Amygdala (tissue), 56 donors: ENCODE measurements at places on chromosomes 5 and 9.
A peak's percentile ranks its signal among the peaks of the same experiment; 100 is the strongest.

DNA sequence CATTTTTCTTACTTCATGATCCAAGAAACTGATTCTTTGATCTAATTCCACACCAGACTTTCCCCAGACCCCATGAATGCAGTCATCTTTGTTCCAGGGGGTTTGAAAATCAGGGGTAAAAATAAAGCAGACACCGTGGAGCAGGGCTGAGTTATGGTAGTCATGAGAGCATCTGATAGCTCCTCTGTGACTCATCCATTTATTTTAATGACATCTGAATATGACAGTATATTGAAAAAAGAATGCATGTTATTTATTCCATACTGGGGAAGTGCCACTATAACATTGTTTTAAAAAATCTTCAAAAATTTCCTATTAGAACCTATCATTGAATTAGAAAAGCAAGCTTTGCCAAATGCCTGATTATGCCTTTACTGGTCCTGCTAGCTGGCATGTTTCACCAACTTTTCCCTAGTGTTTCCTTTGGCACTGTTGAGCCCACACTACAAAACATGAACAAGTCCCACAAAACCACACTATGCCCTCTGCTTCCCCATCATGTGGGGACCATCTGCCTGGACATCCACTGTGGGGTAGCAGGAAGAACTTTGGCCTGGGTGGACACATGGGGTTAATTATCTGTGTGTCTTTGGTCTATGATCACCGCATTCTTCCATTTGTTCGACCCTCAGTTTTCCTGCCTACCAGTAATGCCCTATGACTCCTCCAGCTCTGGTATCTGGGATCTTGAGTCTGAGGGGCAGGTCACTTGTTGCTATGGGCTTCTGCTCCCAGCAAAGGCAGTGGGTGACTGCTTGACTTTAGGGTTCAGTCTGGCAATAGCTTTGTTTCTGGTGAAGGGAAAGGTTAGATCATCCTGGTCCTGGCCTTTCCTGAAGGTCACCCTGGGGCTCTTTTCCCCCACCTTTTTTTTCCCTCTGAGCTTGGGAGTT lies 82.7 kb upstream of the PANK3 start:
- no peak for DNase-seq

DNA sequence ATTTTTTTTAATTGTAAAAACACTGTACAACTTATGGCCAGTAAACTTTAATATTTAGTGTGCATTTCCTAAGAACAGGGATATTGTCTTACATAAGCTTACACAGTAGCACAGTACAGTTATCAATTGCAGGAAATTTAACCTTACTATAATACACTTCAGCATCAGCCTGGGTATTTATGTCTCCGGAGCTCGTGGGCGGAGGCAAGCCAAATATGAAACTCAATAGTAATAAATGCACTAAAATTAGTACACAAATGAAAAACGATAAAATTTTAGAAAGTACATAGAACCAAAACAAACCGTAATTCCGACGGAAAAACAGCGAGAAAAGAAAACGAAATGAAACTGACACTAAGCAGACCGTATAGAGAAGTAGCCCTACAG lies 91.2 kb downstream of the ANXA2R start:
- no peak for DNase-seq

DNA sequence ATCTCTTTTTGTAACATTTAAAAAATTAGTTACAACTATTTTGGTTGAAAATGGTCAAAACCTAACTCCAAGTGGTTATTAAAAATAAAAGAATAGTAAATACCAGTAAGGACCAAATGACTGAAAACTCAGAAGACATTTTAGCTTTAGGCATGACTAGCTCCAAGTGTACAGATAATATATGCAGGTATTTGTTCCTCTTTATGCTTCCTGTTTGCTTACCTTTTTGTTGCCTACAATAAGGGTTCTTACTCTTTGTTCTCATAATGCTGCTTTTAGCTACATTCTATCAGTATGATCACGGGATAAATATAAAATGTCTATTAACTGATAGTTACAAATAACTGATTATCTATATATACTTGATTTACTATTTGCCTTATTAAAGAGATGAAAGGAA lies 259.6 kb downstream of the CDH12 start:
- DNase-seq = no peak

- no peak for DNase-seq
These were observed 47.7 kb upstream of the GLRX start for GRCh38 chr5:95870105-95870672.

DNA sequence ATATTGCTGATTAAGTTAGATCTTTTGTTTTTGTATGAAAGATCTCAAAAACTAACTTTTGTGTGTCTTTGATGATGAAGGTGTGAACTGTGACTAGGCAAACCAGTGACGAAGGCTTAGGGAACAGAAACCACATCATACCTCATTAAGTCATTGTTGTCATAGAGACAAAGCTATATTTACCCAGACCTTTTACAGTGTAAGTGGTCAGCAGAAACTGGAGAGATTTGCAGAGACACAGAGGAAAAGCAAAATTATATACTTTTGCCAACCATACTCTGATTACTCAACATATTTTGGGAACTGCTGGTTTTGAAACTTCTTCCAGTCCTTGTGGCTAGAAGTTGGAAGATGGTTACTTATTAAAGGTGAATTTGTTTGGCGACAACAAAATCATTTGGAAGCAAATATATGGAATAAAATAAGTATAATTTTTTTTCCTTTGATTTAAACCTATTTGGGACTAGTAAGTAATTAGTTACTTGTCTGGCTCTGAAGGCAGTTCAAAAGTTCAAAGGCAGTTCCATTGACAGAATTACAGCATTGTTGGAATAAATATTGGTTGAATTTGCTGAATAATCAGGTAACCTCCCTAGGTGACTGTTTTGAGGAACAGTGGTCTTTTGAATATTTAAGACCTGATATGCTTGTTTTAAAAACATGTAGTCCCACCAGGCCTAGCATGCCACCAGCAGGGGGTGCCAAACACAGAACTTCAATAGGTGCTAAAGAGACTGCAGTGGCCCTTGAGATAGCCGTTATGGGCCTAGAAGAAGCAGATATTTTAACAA lies 103.8 kb downstream of the RPS23 start:
- no peak for DNase-seq

DNA sequence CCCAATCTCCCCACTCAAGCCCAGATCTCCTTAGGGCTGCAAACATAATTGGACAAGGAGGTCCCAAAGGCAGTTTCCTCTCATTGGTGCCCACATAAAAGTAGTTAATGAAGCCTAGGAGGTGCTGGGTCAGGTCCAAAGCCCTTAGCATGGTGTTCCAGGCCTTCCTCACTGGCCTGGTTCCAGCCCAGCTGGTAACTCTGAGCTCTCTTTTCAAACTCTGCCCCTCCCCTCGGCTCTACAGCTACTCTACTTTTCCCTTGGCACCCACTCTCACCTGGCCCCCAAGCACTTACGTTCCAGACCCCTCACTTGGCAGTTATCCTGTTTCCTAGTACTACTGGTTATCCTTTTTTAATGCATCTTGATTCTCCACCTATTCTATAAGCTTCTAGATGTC lies 9.9 kb downstream of the SEPTIN8 start:
- DNase-seq = peak; percentile 57

DNA sequence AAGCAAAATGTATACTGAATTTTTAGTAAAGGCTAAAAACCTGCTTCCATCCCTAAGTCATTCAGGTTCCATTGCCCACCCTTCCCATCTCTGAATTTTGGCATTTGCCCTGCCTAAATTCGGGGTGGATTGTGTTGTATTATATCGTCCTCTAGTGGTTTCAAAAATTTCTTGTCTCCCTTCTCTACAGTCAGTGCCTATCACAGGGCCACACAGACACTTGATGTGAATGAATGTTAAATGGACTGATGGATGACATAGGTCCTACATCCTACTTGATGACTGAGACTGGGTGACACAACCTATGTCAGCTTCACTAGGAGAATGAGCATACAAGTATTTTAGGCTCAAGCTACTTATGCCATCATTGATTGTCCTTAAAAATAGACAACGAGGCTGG lies 45.6 kb upstream of the SLC30A5 start:
- DNase-seq = no peak
